ENCODE measurements at places on chromosomes 5 and 9.

DNA sequence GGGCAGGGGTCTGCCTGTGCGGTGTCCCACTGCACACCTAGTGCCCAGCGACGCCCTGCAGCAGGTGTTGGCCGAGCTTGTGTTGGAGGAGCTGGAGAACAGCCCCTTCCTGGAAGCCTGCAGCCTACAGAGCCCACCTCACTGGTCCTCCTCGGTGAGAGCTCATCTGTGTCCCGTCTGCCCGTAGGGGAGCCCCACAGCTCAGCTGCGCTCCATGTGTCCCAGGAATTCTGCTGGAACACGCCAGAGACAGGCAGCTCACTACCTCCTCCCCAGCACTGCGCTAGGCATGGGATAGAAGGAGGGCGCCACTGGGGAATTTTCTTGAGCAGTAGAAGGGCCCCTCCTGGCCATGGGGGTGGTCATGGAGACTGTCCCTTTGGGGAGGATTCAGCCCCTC is 44.0 kb downstream of the DUSP1 start:
- DNase-seq, result no peak

DNA sequence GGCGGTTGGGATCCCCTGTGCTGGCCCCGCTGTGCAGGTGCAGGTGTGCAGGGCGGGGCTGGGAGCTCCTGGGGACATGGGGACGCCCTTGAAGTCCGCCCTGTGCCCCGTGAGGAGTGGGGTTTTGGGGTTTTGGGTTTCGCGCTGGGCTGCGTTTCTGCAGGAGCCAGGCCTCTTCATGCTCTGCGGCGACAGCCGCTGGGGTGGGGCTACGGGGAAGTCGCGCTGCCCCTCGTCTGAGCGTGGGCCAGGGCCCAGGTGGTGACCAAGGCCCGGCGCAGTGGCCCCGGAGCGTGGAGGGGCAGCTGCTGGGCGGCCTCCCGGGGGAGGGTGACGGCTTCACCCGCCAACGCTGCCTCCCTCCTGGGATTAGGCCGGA is 47.8 kb upstream of the IRX4 start:
- peak; percentile 23 for DNase-seq

DNA sequence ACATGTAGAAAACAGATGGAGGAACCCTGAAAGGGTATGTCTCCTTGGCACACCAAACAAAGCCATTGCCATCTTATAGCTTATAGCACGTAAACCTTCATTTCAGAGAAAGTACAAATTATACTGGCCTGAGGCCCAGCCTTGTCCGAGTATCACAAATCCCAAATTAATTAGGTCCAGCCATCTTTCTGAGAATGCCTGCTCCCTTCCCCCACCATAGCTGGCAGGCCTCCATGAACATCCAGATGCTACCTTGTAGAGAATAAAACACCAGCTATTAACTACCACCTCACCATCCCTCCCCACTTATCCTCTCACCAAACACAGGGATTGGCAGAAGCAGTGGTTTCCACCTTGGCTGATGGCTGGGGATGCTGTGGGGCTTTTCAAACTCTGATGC is 224.0 kb downstream of the SPOCK1 start:
- no peak for DNase-seq

DNA sequence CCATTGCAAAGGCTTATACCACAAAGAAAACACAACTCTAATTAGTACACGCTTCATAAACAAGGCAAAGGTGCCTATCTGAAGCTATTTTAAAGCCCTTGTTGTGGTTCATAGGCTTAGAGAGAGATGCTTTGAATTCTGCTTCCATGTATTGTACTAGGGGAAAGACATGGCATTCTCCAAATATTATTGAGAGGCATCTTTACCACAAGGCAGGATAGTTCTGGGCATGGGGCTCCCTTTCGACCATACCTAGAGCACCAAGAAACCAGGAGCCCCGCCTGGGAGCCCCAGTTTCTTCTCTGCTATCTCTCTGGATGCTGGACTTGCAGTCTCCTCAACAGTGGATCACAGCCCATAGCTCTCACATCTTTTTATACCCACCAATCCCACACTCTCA is 93.7 kb downstream of the NFIB start:
- DNase-seq, result no peak

GRCh38 chr9:133998915-133999595 is 6.9 kb upstream of the VAV2 start:
- DNase-seq, result no peak

- no peak for DNase-seq
Observed at GRCh38 chr5:61379677-61380076, 47.6 kb downstream of the ZSWIM6 start.

DNA sequence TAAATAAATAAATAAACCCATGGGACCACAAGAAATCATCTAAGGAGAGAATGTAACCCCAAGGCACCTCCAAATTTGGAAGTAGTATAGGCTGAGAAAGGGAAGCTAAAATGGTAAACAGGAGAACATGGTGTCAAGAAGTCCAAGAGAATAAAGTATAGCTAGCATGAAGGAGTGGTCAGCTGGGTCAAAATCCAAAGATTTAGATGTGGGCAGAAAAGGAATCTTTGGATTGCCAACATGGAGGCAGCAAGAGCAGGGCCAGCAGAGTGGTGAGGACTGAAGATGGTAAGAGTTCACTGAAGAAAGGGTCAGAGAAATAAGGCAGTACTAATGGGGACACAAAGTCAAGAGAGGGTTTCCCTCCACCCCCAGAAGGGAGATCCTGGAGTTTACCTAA is 53.0 kb downstream of the TSSK1B start:
- DNase-seq, result no peak

DNA sequence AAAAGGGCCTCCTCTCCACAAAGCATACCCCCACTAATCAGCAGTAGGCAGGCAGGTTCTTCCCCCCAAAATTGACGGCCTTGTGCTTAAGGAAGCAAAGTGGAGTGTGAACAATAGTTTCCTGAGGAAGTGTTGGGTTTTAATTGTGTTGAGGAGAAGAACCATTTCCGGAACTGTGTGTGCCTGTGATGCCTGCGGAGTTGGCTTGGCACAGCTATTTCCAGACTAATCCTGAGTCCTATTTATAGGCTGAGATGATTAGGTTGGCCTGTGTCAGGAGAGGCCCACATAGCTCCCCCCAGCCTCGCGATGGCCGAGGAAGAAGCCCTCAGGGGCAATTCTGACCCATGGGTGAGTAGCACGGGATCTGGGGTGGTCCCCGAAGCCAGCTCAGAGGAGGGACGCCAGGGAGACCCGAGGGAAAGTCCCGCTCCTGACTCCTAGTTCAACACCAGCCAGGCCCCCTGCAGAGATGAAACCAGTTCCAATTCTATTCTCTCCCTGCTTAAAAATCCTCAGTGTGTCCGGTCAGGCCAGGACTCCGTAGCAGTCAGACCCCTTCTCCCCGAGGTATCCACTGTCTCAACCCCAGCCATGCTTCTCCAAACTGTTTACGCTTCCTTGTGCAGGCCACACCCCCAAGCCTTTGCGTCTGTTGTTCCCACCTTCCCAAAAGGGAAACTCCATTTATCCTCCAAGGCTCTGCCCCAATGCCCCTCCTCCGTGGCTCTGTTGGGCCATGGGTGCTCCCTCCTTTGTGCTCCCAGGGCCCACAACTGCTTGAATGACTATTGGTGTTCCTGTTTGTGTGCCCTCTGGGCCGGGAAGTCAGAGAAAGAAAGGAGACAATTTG is 18.1 kb downstream of the GSN start:
- peak; percentile 67 for DNase-seq

DNA sequence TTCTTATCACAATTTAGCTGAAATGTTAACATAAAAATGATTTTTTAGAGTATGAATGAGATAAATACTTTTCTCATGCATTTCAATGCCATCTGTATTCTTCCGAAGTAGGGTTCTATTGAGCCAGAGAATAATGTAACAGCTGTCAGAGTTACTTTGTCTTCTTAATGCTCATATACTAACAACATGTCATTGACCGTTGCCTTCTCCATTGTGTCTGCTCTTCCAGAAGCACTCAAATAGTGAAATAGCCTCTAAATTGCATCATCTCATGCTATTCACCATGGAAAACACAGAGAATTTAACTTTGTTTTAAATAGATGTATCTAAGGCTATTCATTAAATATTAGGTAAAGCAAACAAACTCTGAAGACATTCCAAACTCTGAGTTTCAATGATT is 1875.9 kb upstream of the CDH9 start:
- DNase-seq, result no peak

GRCh38 chr5:32833127-32833526 is 122.0 kb downstream of the NPR3 start:
- no peak for DNase-seq

DNA sequence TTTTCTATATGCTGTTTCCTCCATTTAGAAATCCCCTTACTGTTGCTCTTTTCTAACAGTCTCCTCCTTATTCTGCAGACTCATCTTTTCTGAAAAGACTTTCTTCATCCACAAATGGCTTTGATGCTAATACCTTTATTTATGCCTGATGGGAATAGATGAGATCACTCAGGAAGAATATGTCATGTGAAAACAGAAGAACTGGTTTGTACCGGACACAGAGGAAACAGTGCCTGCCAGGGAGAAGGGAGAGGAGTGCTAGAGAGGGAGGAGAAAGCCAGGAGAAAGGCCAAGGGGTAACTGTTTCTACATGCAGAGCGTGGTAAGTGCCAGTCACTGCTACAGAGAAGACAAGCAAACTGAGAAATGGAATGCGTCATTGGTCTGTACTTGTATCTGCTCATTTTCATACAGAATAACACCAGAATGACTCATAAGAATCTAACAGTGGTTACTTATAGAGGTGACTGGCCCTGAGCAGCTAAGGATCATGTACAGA is 45.9 kb upstream of the PJA2 start:
- peak; percentile 48 for DNase-seq
